CD4-positive, alpha-beta T cell treated with Interleukin-4 for 4 hours (primary cell): ENCODE measurements at places on chromosomes 16 and 17.

GRCh38 chr16:30143347-30143702 lies 20.3 kb upstream of the MAPK3 start:
- DNase-seq = no peak

- DNase-seq = no peak
Measured at GRCh38 chr17:56637254-56637653, 43.8 kb downstream of the NOG start.

DNA sequence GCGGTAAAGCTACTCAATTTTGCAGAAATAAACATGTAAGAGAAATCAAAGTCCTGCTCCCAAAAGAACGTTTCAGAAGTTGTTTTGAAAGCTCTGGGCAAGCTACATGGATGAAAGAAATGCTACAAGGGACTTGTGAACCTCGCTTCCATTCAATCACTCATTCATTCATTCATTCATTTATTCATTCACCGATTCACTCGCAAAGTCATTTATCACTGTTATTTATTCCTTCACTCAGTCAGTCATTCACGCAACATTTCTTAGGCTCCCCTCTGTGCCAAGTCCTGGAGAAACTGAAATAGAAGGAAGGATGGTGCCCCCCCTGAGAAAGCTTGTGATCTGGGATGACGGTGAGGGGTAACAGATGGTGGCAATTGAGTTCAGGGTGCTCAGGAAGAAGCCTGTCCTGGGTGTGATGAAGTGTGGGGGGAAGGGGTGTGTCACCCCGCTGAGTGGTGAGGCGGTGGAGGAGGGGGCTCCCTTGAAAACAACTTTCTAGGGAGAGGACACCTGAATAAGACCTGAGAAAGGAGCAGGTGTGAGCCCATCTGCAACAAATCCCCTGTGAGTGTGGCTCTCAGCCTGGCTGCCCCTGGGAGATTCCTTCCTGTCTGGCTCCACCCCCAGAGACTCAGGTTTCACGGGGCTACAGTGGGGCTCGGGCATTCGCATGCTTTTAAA lies 36.3 kb upstream of the PRSS54 start:
- DNase-seq = no peak

- no peak for DNase-seq
Measured at GRCh38 chr17:46039592-46040186, 40.6 kb downstream of the STH start.
